ENCODE measurements at places on chromosomes 2 and 18. TPM values are rescaled to one million over a fixed set of nuclear protein-coding genes. Genes with fewer than 3 reads are reported as not detected.
A peak's percentile ranks its signal among the peaks of the same experiment; 100 is the strongest.

- DNase-seq: no peak
Measured at GRCh38 chr18:191725-192124, 33.4 kb downstream of the USP14 start.

DNA sequence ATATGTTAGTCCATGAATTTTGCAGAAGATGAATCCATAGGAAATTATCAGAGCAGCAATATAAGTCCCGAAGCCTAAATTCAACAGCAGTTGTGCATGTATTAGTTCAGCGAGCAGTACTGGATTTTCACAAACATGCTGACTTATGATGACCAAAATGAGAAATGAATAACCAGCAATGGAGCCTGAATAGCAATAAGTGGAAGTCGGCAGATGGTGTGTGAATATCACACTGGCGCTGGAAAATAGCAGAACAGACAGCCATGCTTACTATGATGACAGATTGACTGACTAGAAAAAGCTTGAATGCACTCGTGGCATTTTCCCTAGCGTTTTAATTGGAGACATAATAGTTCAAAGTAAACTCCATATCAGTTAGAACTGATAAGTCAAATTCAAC lies 1114.5 kb downstream of the DSC3 start:
- no peak for DNase-seq

- DNase-seq: no peak
Measured at GRCh38 chr2:134539981-134540380, 178.8 kb downstream of the TMEM163 start.

DNA sequence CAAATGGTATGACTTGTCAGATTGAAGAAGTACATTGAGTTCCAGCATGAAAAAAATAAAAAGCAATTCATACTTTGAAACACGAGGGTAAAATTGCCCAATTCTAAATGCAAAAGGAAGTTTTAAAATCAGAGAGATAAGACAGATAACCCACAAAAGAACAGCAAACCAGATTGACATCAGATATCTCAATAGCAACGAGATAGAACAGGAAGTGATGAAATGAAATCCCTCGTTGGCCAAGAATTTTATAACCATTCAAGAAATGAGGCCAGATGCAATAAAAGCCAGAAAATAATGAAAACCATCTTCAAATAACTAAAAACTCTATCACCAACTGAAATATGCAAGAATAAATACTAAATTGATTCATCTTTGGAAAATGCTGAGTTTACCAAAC lies 172.8 kb downstream of the CD226 start:
- peak; percentile 32 for DNase-seq

- no peak for DNase-seq
Measured at GRCh38 chr2:207879536-207879935, 109.8 kb upstream of the FZD5 start.

The SLC9A4 gene
- total RNA-seq: 1.3 TPM

All from skin of body (tissue), 3 donors.